Stimulated activated naive CD8-positive, alpha-beta T cell treated with anti-CD3 and anti-CD28 coated beads, Interleukin-15, Interleukin-2, amounts not matched to agents 100 U/mL and 50 U/mL, for 24 hours (primary cell): ENCODE measurements at places on chromosomes 2 and 18.

GRCh38 chr2:195595825-195596224 is 61.2 kb upstream of the SLC39A10 start:
- no peak for DNase-seq

GRCh38 chr2:241637018-241637794 is at the start of the genes ATG4B and THAP4:
TSS of gene ATG4B (plus strand) at chr2:241637693. CDS start at chr2:241637715, 22 bp downstream.
TSS of gene THAP4 (minus strand) at chr2:241637158. CDS start at chr2:241637017, 141 bp downstream.
- DNase-seq: peak; percentile 85

DNA sequence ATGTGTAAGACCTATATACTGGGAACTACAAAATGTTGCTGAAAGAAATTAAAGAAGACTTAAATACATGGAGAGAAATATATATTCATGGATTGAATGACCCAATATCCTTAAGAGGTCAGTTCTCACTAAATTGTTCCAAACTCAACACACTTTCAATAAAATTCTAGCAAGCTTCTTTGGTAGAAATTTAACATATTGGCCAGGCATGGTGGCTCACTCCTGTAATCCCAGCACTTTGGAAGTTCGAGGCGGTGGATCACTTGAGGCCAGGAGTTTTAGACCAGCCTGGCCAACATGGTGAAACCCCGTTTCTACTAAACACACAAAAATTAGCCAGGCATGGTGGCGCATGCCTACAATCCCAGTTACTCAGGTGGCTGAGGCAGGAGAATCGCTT is 33.6 kb upstream of the MYCN start:
- DNase-seq: no peak

- DNase-seq: no peak
Measured at GRCh38 chr2:205754924-205755321, 72.6 kb downstream of the NRP2 start.

- DNase-seq: no peak
Measured at GRCh38 chr2:99380376-99381010, 43.3 kb downstream of the EIF5B start.

- no peak for DNase-seq
Measured at GRCh38 chr18:48619501-48619900, 80.7 kb downstream of the CTIF start.

- DNase-seq: no peak
Measured at GRCh38 chr18:13370995-13371625, 152.6 kb downstream of the LDLRAD4 start.

DNA sequence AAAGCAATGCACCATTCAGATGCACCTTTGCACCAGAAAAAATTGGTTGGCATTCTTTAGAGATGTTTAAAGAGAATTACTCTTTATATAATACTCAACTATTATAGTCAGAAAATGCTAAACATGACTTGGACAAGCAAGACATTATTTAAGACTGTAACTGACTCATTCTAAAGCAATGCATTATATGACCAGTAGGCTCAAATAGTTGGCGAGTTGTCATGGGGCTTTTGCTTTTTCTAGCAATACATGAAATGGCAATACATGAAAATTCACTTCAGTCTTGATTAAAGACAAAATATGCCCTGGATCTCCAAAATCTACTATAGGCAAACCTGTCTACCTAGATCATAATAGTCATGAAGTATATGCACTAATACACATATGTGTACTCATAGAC is 216.9 kb upstream of the VWC2L start:
- DNase-seq: no peak

DNA sequence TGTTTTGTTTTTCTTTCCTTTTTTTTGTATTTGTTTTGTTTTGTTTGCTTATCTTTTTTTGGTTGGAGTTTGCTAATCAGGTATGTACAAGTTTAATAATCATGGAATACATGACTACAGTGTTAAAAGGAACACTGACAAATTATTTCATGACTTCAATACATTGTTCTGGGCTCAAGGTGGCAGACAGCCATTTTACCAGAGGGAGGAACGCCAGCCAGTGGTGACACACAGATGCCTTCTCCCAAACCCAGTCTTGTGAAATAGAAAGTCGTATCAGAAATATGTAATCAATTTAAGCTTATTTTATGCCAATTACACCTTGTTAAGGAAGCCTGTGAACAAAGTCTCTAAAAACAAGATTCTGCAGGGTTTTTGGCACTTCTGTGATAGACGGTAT is 264.0 kb upstream of the EPHA4 start:
- no peak for DNase-seq

DNA sequence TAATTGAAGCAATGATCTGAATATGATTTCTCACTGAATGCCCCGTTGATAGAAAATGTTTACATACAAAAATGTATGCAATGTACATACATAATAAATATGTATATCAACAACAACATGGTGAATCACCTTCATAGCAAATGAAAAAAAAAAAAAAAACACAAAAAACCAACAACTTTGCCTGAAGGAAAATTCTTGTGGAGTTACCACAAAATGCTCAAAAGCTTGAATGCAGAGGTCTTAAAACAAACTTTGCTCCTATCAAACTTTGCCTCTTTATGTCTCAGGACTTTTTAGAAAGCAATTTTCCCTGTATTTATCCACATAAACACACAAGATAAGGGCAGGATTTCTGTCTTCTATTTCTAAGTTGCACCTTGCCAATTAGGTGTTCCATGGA is 92.9 kb upstream of the SIX2 start:
- DNase-seq: no peak

GRCh38 chr2:94986392-94986963 is 39.0 kb upstream of the MAL start:
- DNase-seq: peak; percentile 46

GRCh38 chr2:218517434-218518206 is 50.5 kb downstream of the USP37 start:
- DNase-seq: no peak

GRCh38 chr2:150126143-150126740 is 361.2 kb downstream of the RND3 start:
- no peak for DNase-seq

- no peak for DNase-seq
Measured at GRCh38 chr2:140851258-140851981, 1279.4 kb downstream of the LRP1B start.

DNA sequence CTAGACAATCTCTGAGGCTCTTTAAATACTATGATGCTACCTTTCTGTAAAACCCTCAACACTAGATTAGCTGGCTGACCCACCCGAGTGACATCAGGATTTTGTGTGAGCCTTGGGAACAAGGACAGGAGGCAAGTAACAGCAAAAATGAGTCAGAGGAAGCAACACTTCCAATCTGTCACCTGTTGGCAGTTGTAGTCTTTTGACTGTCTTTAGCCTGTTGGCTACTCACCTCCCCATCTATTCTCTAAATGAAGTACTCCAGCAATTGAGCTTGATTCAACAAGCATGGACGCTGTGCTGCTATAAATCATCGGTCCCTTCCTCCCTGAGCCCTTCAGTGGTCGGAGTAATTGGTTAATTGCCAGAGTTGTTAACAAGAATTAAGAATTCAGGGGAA is 898.7 kb downstream of the BCL11A start:
- DNase-seq: no peak

GRCh38 chr2:20169796-20170703 is 54.9 kb downstream of the SDC1 start:
- no peak for DNase-seq

GRCh38 chr2:171652416-171652785 is 34.9 kb upstream of the DYNC1I2 start:
- DNase-seq: no peak

DNA sequence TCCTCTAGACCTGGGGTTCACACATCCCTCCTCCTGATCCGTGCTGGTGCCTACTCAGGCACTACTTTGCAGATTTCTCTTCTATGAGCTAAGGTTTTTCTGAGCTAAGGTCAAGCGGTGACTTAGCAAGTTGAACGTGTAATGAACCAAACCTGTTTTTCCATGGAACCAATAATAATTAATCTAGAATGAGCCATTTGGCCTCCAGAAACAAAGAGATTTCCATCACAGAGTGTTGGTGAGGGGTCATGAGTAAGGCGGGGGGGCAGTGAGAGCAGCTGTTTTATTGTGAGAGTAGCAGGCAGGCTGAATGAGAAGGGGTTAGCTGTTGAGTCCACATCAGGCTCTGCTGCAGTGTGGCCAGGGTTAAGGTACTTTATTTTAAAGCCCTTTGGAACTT is 112.0 kb upstream of the FOSL2 start:
- DNase-seq: no peak

- DNase-seq: no peak
Measured at GRCh38 chr2:74947703-74948102, 10.7 kb upstream of the POLE4 start.

DNA sequence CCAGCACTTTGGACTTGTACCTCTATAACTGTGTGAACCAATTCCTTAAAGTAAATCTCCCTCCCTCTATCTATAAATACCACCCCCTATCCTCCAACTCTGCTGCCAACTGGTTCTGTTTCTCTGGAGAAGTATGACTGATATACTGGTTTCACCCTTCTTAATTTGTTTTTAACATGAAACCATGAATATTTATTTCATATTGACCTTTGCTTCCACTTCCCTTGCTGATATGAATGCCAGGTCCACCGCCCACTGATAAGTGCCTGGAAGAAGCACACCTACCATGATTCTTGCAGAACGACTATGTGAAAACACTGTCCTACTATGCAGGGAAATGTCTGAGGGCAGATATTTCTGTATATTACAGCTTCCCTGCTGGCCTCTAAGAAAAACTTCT is 131.6 kb downstream of the GAREM1 start:
- no peak for DNase-seq

DNA sequence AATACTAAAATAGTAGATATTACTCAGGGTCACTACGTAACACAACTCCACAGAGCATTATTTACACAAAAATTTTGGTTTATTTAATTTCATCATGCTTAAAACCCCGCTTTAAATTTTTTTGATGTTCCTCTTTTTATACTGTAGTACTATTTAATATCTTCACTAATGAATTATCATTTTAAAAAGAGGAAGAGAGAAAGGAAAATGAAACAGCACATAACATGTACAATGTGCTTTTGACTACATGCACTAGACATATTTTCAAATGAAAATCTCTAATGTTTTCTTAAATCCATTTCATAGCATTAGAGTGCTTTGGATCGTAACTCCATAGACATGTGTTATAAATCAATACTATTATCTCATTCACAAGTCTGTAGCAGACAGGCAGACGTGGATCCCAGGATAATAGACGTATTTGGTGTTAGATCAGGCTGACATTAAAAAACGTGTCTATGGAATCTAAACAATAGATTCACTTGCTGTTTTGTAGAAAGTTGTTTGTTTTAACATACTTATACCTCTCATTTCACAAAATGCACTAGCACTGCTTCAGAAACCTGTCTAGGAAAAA is 897.0 kb downstream of the CPS1 start:
- no peak for DNase-seq

DNA sequence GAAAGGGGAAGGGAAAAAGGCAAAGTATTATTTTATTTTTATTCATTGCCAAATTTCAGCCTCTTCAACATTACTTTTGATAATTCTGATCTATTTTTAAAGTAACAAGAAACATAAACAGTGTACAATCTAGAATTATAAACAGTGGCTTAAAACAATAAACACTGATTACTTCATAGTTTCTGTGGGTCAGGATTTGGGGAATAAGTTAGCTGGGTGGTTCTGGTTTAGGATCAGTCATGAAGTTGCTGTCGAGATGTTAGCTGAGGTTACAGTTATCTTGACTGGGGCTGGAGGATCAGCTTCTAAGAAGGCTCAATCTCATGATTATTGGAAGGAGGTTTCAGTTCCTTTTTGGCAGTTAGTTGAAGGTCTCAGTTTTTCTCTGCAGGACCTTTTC is 109.2 kb downstream of the SCN2A start:
- no peak for DNase-seq

GRCh38 chr2:108629417-108629816 is 89.9 kb upstream of the RANBP2 start:
- no peak for DNase-seq

DNA sequence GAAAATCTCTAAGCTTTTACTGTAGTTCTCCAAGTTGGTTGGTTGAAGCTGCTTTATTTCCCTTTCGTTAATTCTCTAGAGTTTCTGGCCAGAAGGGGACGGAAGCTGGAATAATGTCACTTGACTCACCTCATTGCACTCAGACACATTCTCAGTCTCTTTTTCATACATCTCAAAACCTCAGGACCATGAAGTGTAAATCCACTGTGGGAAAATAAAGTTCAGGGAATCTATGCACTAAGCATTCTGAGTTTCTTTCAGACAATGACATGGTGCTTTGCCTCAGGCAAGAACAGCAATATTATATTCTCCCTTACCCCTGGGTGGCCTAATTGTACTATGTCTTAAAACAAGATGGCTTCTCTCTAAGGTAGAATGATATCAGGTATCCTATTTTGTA is 167.8 kb downstream of the PRPF40A start:
- no peak for DNase-seq

- no peak for DNase-seq
Measured at GRCh38 chr2:241994556-241995213, 125.2 kb downstream of the RTP5 start.

DNA sequence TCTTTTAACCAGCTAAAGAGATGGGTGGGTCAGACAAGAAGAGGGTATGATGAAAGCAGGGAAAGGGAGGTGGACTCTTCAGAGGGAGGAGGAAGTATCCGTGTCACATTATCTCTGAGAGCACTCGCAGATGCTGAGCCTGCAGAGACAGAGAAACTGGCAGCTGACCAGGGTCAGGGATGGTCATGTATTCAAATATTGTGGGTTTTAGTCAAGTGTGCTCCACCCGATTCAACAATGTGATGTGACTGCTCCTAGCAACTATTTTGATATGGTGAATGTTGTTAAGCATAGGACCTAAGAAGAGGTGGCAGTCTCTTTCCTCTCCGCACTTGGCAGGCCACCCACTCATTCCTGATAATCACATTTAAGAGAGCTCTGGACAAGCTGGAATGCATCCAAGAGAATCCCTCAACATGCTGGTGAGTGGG is 1.3 kb upstream of the CLIP4 start:
- DNase-seq: no peak

DNA sequence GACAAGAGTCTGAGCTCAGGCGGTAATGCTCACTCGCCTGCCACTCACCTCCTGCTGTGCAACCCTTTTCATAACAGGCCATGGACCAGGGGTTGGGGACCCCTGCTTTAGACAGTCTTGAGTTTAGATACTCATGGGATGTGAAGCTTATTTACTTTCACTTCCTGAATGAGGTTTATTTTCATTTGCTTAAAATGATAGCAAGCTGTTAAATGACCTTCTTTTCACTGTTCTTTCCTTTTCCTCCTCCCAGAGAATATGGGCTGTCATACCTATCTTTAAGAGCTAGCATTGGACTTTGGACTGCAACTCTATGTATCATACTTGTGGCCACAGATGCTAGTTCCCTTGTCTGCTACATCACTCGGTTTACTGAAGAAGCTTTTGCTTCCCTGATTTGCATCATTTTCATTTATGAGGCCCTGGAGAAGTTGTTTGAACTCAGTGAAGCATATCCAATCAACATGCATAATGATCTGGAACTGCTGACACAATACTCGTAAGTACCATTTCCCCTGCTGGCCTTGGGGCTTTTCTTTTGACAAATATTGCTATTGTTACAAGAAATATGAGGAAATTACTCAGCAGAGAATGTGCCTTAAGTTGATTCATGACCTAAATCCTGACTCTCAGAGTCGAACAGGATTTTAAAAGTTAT is 168.5 kb downstream of the DPP4 start:
- DNase-seq: no peak

GRCh38 chr2:51013079-51013932 is 18.6 kb downstream of the NRXN1 start:
- no peak for DNase-seq
